NCI-H526 (cell line): ENCODE measurements at places on chromosomes 7 and 10.

DNA sequence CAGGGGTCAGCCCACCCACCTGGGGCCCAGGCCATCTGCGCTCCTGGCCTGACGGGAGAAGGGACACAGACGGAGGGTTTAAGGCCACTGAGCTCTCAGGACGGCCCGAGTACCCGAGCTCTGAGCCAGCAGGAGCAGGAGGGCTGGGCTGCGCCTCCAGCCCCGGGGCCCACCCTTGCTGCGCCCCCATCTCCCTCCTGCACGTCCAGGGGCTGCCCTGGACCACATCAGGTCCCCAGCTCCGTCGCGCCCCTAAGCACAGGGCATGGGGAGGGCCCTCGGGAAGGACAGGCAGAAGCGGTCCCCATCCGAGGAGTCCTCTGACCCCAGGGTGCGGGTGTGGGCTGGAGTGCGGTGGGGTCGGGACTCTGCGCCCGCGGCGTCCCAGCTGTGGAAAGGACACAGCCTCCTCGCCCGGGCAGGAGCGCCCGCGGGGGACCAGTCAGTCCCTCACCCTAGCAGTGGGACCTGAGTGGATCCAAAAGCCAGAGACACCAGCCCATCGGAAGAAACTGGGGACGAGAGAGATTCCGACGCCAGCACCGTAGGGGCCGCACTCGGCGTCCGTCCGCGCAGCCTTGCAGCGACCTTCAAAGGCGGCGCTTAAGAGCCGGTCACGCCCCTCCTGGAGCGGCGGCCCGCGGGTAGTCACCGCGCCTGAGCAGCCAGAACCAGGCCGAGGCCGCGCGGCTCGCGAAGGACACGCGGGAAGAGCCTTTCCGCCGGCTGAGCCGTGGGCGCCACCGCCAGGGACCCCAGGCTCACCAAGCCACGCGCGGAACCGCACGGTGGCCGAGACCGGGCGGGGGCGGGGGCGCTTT lies 15.9 kb downstream of the CAMK2B start:
- DNase-seq: no peak

- DNase-seq: no peak
These were observed 4.1 kb downstream of the BAIAP2L1 start for GRCh38 chr7:98396768-98397167.

- no peak for DNase-seq
These were observed 2.3 kb downstream of the GRM8 start for GRCh38 chr7:127250312-127251035.

GRCh38 chr7:6531492-6532279 lies 19.6 kb downstream of the GRID2IP start:
- DNase-seq: no peak

- DNase-seq: no peak
These were observed 68.0 kb upstream of the ELMO1 start for GRCh38 chr7:37516664-37517063.

DNA sequence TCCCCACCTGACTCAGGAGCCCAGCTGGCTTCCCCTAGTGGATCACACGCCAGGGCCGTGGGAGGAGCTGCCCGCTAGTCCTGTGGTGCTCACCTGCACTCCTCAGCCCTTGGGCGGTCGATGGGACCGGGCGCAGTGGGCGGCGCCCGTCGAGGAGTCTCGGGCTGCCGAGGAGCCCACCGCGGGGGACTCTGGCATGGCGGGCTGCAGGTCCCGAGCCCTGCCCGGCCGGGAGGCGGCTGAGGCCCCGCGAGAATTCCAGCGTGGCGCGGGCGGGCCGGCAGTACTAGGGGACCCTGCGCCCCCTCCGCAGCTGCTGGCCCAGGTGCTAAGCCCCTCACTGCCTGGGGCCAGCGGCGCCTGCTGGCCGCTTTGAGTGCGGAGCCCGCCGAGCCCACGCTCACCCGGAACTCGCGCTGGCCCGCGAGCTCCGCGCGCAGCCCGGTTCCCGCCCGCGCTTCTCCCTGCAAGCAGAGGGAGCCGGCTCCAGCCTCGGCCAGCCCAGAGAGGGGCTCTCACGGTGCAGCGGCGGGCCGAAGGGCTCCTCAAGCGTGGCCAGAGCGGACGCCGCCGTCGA lies 367.9 kb downstream of the TYW1 start:
- DNase-seq: no peak

GRCh38 chr7:155813125-155813524 lies 862 bp upstream of the SHH start:
- no peak for DNase-seq

DNA sequence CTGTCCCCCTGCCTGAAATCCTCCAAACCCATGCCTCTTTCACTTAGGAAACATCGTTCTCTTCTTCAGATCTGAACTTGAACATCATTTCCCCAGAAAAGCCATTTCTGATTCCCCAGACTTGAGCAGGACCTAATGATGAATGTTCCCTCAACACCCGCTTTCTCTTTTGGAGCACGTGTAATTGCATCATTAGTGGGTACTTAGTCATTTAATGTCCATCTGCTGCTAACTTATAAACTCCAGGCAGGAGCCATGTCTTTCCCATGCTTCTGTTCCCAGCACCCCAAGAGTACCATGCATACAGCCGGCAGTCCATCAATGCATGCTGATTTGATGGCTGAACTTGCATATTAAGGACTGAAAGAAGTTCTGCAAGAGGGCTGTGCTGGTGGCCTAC lies 36.5 kb upstream of the ECHDC3 start:
- no peak for DNase-seq

GRCh38 chr10:28120043-28120749 lies 121.3 kb upstream of the ODAD2 start:
- no peak for DNase-seq

GRCh38 chr10:128431083-128431482 lies 304.9 kb upstream of the MKI67 start:
- DNase-seq: no peak

GRCh38 chr10:13949844-13950542 lies 363.2 kb downstream of the PRPF18 start:
- DNase-seq: no peak

DNA sequence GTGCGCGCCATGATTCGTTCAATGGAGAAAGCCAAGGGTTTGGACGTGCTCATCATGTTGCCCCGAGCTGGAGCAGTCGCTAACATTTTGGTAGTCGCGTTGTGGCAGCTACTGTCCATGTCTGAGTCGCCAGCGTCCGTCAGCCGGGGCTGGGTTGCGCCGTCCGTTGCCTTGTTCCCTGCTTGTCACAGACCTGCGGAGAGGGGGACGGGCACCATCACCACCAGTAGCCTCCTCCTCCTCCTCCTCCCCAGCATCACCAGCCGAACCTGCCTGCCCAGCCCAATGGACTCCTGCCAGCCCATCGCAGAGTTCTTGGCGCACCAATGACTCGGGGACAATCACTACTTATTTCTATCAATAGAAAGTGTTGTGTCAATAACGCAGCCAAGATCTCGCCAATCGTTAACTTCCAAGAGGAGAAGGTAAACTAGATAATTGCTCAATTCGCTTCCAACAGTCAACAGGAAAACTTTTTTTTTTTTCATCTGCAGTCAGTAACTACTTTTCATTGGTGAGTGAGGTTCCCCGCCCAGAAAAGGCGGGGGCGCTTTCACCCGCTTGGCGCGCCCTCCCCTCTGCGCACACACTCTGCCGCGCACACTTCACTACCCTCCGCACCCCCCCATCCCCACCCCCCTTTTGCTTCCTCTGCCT lies at the start of gene FEZF1:
Gene FEZF1 (minus strand): TSS at position 432 of the 657 bp plus-strand sequence. CDS start 313 bp downstream, at position 119.
- peak; percentile 60 for DNase-seq

- no peak for DNase-seq
These were observed 179.2 kb downstream of the DYNC1I1 start for GRCh38 chr7:95951531-95951930.

DNA sequence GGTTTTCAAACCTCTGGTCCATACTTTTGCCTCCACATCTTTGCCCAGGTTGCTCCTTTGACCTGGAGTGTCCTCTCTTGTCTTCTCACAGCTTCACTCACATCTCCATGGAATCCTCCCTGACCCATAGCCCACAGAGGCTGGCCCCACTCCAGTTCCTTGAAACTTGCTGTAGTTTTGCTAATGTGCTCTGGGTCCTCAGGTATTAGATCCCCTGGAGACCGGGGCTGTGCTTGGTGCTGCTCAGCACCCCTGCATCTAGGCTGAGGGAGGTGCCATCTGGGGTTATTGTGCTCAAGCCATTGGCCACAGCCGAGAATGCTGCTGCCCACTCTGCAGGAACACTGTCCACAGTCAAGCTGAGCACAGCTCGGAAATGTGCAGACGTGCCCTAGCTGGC lies 16.5 kb downstream of the KNDC1 start:
- DNase-seq: no peak

DNA sequence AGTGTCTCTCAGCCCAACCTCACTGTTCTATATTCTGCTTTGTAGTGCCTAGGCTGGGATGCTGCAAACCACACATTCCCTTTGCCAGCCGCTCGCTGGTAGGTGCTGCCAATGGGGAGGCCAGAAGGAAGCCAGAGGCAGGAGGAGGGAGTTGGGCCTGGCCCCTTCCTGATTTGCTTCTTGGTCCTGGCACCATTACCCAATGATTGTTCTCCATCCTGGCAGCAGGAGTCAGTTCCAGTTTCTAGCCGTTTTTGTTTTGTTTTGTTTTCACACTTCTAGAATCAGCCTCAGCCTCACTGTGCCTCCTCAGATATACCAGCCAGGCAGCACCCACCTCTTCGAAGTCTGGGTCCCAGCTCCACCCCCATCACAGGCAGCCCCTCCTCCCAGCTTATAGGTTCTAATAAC lies 27.4 kb upstream of the LOXL4 start:
- no peak for DNase-seq

GRCh38 chr10:76729841-76730487 lies 907.6 kb downstream of the KCNMA1 start:
- DNase-seq: no peak

DNA sequence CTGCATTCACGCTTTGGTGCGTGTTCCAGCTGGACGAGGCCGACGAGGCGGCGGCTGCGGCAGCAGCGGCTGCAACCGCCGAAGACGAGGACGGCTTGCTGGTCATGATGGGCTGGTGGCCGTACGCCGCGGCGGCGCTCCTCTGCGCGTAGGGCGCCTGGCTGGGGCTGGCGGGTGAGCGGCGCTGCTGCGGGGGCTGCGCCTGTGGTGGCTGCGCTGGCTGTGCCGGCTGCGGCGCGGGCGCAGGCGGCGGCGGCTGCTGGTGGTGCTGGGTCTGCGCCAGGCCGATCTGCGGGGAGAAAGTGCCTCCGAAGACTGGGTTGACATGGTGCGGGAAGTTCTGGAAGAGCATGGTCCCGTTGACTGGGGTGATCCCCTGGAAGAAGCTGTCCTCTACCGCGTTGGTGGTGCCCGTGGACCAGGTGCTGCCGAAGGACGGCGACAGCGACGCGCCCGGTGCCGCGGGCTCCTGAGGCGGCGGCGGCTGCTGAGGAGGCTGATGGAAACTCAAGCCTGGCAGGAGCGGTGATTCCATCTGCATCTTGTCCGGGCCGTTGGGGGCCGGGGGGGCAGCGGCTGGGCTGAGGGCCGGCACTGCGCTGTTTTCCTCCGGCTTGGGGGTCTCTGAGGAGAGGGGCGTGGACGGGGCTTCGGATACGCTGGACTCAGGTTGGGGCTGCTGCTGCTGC lies 51.1 kb downstream of the CPEB3 start:
- no peak for DNase-seq

DNA sequence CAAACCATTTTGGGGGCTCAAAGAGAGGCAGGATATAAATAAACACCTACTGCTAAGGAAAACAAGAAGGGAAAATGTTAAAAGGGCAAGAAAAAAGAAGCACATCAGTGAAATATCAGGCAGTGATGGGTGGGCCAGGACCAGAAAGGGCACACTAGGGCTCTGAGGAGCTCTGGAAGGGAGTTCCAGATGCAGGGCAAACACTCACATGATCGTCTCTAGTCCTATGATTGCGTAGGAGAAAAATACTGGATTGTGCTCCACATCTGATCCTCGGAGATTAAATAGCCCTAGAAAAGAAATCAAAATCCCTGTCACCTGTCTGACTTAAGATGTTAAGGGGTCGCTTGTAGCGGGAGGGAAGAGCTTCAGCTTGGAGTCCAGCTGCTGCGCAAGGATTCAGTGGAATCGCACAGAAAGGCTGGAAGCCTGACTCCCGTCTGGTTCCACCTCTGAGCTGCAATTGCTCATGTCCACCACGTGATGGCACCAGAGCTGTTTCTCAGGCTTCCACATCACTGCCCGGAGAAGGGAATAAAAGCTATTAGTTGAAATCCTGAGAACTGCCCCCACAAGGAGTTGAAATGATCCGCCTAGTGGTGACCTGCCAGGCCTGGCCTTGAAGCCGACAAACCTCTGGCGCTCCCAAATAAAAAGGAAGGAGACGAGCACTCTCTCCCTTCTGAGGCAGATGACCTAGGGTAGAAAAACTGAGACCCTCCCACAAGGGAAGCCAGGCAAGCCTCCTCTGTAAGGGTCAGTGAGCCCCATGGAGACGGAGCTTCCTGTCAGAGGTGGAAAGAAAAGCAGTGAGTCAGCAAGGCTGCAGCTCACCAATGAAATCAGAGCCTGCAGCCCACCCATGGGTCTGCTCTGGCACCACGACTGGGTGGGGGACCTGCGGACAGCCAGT lies 39.2 kb downstream of the XPNPEP1 start:
- peak; percentile 55 for DNase-seq

DNA sequence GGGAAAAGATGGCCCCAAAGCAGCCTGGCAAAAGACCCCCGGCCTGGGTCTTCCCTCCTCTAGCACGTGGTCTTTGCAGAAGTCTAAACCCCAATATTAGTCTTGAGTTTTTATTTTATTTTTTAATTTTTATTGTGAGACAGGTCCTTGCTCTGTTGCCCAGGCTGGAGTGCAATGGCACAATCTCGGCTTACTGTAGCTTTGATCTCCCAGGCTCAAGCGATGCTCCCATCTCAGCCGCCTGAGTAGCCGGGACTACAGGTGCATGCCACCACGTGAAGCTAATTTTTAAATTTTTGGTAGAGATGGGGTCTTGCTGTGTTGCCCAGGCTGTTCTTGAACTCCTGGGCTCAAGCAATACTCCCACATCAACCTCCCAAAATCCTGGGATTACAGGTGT lies 40.3 kb upstream of the MXI1 start:
- DNase-seq: no peak

- DNase-seq: no peak
These were observed 27.8 kb downstream of the ADCY1 start for GRCh38 chr7:45601816-45602540.

DNA sequence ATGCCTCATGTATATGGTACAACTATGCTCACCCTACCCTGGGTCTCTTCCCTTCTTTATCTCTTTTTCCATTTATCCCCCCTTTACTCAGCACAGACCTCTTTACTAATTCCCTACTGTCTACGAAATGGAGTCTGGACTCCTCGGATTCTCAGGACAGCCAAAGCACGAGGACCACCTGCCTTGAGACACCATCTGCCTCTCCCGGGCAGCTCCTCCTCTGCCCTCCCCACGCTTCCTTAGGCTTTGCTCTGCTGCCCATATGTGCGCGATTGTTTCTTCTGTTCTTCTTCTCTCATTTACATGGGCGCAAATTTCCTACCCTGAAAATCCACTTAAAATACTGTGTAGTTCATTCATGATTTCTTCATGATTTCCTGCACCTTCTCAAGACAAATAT lies 62.7 kb upstream of the STK17A start:
- no peak for DNase-seq

GRCh38 chr10:121442086-121442935 lies 155.9 kb downstream of the FGFR2 start:
- DNase-seq: no peak
